Posterior vena cava (tissue), 2 donors: ENCODE measurements at places on chromosomes 6 and 20.

DNA sequence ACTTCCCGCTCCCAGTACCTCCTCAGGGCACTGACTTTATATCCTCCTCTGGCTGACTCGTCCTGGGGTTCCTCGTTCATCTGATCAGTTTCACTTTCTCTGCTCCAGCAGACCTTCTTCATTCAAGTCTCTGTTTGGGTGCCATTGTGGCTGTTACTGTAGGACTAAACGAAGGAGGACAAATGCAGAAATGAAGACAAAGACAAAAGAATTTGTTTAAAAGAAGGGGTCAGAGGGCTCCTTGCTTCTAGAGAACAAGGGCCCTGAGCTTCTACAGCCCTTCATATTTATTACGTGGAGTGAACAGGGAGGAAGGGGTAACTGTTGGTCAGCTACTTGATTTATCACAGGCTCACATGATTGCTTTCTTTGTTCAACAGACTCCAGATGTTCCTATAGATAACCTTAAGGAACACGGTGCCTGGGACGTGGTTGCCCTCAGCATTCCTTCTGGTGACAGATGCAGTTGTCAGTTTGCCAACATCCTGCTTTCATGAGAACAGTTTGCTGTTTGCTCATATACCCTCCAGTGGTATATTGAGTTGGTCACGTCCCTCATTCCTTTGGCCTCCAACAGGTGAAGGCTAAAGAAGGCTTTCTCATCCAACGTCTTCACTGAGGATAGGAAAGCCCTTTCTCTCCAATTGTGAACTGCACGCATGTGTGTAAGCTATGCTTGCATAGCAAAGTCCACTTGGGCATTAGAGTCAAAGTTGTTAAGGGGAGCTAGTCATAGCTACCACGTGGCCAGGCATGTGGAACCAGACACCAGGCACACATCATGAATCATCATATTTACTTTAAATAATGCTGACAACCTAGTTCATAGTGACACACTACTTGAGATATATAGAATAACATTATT lies 69.1 kb upstream of the BTN3A2 start:
- DNase-seq: no peak

DNA sequence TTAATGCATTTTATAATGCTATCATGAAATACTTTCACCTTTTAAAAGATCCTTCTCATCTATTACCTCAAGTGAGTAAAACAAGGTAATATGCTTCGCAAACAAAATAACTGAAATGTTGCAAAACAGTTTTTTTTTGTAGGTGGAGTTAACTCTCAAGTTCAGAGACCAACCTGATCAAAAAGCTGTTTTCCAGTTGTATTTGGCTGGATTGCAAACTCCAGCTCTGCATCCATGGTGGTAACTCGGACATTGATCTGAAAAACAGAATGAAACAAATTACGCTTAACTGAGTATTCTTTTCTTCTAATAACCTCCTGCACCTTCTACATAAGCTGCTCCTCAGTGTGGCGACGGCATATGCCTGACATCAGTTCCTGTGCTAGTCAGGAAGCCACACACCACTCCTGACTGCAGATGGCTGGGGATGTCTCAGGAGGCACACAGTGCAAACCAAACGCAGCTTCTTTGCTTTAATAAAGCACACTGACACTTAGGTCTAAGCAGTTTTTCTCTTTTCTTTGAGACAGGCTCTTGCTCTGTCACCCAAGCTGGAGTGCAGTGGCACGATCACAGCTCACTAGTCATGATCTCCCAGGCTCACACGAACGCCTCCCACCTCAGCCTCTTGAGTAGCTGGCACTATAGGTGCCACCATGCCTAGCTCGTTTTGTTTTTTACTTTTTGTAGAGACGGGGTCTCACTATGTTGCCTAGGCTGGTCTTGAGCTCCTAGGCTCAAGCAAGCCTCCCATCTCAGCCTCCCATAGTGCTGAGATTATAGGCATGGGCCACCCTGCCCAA lies 29.9 kb downstream of the EZR start:
- DNase-seq: no peak

DNA sequence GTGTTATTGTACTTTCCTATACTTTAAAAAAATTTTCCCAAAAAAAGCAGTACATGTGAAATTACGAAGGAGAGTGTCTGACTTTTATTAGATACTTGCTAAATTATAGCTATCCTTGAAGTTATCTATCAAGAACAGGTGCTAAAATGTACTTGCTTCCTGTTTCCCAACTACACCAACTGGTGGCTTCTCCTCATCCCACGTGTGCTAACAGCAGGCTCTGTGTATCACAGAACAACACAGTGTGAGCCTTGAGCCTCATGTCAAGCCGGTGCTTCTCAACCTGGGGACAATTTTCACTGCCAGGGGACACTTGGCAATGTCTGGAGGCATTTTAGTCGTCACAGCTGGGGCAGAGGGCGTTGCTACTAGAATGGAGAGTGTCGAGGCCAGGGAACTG lies 36.2 kb upstream of the CDYL start:
- DNase-seq: no peak

DNA sequence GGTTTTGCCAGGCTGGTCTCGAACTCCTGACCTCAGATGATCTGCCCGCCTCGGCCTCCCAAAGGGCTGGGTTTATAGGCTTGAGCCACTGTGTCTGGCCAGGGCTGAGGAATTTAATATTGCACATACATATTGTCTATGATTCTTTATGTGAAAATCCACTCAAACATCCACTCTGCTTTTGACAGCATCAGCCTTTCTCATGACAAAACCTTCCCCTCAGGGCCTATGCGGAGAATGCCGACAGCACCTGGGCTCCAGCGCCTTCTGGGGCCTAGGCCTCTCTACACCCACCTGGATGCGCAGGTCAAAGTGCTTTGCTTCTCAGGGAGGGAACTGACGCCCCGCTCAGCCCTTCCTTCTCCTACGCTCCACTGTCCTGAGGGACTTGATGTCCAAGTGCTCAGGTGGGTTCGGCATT lies 5.4 kb downstream of the RAMACL start:
- DNase-seq: peak; percentile 54

DNA sequence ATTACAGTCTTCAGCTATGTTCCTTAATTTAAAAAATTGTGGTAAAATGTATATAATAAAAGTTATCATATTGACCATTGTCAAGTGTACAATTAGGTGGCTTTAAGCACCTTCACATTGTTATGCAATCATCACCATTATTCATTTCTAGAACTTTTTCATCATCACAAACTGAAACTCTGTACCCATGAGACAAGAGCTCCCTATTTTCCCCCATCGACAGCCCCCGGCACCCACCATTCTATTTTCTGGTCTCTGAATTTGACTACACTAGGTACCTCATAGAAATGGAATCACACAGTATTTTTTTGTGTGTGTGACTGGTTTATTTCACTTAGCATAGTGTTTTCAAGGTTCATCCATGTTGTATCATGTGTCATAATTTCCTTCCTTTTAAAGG lies 39.7 kb upstream of the FYN start:
- DNase-seq: no peak

DNA sequence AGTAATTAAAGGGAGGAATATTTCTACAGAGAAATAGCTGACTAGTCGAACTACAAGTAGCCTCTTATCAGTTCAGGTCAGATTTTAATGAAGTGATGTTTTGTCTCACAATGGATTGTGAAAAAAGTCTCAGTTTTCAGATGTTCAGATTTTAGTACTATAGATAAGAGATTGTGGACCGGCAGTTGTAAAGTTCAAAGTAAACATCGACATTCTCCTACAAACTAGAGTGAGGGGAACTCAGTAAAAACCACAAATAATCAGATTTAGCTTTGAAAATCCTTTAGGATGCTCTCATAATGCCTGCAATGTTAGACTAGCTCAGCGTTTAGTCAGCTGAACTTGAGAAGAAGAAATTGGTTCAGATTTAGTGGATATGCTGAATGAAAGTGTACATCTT lies 39.9 kb downstream of the RCAN2 start:
- DNase-seq: no peak

DNA sequence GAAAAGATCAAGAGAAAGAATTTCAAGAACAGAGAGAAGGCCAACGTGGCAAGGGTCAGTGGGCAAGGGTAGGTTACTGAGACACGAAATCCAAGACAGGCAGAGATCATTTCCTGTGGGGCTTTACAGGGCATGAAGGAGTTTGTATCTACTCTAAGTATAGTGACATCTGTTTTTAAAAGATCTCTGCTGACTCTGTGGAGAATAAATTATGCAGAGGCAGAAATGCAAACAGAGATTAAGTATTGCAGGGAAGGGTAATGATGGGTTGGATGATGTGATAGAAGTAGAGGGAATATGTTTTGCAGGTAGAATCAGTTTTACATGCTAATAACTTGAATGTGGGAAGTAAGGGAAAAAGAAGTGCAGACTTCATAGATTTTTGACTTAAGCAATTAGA lies 243.5 kb downstream of the FRK start:
- DNase-seq: no peak
